Stromal cell of bone marrow (primary cell): ENCODE measurements at places on chromosomes 2 and 18.
A peak's percentile ranks its signal among the peaks of the same experiment; 100 is the strongest.

DNA sequence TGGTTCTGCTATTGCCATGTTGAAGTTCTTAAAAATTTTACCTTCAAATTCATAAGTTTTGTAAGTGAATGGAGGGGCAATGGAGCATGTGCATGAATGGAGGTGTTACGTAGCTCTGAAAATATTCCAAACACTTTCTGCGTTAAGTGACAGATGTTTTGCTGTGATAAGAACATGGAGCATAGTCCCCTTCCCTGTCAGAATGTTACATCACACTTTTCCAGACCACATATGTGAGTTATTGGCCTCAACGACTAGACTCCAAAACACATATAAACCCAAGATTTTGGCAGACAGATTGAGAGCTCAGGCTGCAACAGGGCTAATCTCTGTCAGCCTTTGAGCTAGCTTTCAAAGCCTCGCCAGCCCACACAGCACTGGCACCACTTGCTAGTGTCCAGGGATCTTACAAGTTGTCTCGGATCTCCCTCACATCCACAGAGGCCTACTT is 27.2 kb upstream of the MFSD6 start:
- no peak for DNase-seq

GRCh38 chr18:13219593-13220159 is 1.1 kb downstream of the LDLRAD4 start:
- DNase-seq = no peak

- DNase-seq = no peak
These were observed 223.7 kb downstream of the SLC4A3 start for GRCh38 chr2:219851169-219851568.

DNA sequence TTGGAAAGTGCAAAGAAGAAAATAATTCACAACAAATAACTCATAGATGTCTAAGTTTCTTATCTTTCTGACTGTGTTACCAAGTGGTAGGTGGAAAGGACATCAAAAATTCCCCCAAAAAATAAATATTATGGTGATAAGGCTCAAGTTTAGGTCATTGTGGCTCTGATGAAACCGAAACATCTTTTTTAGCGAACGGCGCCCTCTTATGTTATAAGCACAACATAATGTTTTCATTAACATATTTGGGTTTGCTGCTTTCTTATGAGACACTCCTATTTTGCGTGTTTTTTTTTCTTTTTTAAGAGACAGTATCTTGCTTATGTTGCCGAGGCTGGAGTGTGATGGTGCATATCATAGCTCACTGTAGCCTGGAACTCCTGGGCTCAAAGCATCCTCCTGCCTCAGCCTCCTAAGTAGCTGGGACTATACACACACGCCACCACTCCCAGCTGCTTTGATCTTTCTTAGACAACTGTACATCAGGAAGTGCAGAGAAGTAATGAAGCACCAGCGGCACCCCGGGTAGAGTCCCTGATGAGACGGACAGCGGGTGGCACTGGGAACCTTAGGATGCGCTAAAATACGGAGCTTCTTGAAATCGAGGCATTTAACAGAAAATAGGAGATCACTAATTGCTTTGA is 38.5 kb upstream of the SLC35G4 start:
- DNase-seq = peak; percentile 8

DNA sequence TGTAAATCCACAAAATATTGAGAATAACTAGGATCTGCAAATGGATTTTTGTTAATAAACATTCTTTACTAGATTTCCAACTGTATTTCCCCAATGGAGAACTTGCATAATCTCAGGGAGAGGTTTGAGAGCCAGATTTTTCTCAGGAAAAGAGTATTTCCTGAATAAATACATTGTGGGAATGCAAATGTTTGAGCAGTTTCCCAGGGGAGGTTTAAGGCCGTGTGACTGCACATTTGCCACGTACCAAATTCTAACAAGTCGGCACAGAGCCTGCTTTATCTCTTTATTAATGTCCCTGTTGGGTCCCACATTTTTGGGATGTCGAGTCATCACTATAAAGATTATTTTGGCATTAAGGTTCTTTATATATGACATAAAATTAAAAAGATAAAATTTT is 27.0 kb downstream of the TFPI start:
- DNase-seq = peak; percentile 65

DNA sequence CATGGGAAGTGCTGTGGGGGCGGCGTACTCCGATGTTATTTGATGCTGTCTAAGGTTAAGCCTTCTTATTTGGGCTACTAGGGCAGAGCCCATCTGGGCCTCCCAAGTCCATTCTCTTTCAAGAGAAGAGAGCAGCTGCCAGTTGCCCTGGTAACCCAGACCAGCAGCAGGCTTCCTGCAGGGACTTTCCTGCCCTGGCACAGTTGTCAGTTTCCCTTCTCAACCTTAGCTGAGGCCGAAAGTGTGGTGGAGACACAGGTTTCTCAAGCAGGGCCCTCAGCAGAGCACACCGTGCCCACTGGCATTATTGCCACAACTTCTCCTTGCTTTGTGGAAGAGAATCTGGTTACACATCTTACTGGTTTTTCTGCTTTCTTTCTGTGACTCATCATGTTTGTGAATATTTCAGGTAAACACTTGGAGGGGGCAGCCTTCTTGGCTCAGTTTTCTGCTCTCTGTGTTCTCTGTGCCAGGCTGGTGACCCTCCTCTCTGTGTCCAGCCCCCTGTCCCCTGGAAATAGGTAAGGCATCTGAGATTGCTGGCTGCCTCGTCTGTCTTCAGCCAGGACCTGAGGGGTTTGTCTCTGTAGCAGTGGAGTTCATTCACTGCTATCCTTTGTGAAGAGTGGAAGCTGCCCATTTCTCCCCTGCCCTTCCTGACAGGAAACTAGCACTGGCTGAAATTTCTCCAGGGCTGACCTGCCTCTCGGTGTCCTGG is 111.0 kb downstream of the B3GNT2 start:
- DNase-seq = no peak

DNA sequence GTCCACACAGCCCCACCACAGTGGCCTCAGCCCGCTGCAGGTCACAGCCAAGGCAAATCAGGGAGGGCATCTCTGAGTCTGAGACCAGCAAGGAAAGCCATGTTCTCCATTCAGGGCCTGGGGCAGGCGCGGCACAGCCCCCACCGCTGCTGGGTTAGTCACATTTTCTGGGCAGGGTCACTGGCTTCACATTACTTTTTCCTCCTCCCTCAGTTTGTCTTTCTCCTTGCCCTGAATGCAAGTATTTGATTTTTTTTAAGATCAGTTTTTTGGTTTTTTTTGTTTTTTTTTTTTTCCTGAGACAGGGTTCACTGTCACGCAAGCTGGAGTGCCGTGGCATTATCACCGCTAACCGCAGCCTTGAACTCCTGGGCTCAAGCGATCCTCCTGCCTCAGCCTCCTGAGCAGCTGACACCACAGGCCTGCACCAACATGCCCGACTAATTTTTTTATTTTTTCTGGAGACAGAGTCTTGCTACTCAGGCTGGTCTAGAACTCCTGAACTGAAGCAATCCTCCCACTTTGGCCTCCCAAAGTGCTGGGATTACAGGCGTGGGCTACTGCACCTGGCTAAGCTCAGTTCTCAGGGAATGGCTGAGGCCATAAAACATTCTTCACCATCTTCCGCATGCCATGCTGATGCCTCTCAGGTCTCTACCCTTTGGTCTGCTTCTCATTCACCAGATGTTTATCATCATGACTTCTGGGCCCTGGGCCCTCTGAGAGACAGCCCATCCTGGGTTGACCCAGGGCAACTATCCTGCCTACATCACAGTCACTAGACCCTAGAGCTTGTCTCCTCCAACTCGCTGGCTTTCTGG is 628 bp upstream of the CAPG start:
- no peak for DNase-seq

- no peak for DNase-seq
These were observed 37.7 kb downstream of the KIF1A start for GRCh38 chr2:240782221-240782885.

DNA sequence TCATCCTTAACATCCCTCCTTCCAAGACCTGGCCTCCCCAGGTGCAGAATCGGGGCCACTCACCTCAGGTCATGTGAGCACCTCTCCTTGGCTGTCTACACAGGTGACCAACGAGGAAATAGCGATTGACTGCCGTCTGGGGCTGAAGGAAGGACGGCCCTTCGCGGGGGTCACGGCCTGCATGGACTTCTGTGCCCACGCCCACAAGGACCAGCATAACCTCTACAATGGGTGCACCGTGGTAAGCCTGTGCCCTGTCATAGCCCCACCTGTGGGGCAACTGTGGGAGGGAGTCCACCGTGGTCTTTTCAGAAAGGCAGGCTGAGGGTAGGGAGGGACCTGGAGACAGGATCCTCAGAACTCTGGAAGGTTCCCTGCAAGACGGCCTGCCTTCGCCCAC is 54.3 kb downstream of the BOLA3 start:
- no peak for DNase-seq

GRCh38 chr18:11043694-11044093 is 105.7 kb downstream of the PIEZO2 start:
- no peak for DNase-seq

DNA sequence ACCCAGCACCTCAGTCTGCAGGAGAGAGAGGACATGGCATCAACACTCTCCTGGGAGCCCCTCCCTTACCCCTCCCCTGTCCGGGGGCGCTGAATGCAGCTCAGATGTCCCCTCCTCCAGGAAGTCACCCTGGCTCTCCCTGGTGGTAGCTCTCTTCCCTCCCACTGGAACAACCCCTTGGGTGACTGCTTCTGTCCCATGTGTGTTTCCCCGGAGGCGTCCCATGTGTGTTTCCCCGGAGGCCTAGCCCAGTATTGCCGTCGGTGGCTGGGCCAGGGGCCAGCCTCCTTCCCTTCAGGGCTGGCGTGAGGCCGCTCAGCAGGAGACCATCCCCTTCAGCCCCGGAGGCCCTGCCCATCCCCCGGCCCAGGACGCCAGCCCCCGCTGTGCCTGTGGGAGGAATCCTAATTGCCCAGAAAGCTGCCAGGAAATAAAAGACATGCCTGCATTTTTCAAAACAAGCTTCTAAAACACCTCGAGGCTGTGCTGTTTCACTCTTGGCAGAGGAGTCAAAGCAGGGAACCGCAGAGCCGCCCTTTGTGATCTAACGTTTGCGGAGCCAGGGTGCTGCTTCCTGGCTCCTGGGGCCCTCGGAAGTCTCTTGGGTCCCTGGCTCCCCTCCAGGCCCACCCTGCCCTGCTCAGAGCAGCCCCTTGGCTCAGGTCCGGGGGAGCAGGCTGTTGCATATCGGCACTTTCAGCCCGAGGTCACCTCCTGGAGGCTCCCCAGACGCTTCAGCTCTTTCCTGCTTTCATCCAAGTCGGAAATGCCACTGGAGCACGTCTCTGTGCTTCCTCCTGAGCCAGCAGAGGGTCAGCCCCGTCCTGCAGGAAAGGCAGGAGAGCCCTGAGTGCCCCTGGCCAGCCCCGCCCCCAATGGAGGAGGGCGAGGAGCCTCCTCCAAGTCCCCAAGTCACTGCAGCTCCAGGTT is 11.4 kb downstream of the SNED1 start:
- DNase-seq = peak; percentile 43

GRCh38 chr2:30367232-30368070 is 79.6 kb upstream of the LCLAT1 start:
- DNase-seq = no peak

DNA sequence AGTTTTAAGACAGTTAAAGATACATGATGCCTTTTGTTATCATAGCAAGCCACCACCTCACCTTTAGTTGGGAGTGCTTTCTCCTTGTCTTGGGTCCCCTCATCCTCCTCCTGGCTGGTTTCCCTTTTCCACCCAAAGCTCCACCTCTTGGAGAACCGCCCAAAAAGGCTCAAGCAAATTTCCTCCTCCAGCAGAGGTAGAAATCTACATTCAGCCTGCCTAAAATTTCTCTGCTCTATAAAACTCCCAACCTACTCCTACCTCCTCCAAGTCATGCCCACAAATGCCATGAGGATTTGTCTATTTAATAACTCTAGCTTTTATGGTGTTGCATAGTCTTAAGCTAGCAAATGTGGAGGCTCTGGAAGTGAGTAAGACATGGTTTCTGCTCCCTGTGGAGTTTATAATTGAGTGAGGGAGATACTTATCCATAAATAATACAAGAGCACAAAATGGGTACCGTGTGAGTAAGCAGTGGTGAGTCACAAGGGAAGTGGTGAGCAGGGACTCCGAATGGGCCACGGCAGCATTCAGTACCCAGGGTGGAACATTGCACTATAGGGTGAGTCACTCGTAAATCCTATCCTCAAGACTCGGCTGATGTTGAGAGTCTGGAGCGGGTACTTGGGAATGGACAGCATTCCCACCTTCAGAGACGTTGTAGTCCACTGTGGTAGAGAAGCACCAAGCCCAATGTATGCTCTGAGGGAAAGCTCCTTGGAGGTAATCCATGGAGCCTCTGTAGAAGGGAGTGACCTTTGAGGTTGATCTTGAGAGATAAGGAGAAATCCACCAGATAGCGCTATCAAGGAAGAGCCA is 146.3 kb downstream of the RTN4 start:
- DNase-seq = peak; percentile 99

DNA sequence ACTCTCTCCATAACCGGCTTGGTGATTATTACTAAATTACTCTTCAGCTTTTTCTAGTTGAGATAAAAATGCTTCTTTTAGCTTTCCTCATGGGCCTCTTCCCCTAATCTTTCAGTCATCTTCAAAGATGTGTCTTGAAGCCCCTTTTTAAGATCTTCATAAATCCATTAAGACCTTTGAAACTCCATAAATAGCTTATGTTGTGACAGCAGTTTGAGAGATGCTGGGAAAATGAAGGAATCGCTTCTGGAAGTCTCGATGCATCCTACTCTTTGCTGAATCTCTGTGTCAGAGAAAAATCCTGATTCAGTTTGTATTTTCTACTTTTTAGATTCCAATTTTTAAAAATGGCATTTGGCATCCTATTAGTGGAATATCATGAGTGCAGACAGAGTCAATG is 13.0 kb downstream of the SCYGR4 start:
- DNase-seq = no peak

- DNase-seq = no peak
These were observed 1.5 kb downstream of the MALL start for GRCh38 chr2:110113961-110114591.

DNA sequence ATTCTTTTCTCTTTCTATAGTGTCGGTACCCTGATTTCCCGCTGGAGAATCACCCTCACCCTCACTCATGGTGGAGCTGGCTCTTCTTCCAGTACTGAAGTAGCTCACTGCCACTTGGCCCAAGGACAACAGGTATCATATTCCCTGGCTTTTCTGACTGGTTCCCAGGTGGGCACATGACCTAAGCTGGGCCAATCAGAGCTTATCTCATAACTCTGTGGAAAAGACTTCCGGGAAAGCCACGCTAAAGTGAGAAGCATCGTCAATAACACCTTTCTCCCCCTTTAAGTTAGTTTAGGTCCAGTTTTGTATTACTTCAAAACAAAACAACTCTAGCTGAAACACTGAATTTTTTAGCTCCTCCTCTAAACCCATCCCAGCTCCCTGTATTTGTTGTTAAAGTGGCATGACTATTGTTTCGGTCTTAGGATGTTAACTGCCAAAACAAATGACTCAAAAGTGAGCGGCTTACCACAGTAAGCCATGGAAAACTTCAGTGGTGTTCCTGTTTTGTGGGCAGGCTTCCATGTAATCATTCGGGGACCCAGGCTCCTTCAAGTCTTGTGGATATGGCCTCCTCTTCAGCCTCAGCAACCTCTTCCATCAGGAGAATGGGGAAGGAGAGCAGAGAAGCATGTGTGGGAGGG is 137.4 kb upstream of the DLX2 start:
- peak; percentile 29 for DNase-seq

DNA sequence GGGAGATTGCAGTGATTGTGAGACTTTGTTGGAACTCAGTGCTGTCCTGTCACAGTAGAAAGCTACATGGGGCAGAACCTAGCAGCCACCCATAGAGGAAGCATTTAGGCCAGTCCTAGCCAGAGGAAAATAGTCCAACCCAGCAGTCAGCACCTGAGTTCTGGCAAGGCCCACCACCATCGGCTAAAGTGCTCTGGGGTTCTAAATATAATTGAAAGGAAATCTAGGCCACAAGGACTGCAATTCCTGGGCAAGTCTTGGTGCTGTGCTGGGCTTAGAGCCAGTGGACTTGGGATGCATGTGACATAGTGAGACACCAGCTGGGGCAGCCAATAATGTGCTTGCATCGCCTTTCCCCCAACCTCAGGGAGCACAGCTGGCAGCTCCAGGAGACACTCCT is 28.9 kb upstream of the ACTR2 start:
- DNase-seq = peak; percentile 18
